ENCODE measurements at places on chromosomes 2 and 18.

DNA sequence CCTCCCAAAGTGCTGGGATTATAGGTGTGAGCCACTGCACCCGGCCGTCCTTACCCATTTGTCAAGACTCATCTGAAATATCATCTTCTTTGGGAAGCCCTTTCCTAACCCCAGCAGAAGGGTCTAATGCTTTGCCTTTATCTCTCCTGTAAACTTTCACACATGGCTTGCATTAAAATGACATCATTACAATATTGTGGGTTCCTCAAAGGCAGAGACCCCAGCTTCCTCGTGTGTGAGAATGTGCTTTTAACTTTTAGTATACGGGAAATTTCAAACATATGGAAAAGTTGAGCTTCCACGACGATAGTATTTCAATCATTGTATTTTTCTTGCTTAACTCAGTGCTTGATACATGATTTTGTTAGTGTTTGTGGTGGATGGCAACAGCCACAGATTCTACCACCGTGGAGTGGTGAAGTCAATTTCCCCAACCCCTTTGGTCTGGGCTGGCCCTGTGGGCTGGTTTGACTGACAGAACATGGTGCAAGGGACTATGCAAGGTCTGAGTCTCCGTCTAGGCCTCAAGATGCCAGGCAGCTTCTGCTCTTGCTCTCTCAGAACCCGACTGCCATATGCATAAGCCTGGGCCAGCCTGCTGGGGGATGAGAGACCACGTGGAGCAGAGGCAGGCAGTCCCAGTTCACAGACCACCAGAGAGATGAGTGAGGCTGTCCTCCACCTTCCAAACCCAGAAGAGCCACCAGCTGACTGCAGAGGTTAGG is 39.9 kb downstream of the NGEF start:
- no peak for DNase-seq
- H3K27me3 ChIP-seq: no peaks in the 10 kb centered on the region
- H3K4me3 ChIP-seq: no peak overlapping the region
- no peaks in the 10 kb centered on the region for H3K36me3 ChIP-seq
- no peak overlapping the region for H3K27ac ChIP-seq

DNA sequence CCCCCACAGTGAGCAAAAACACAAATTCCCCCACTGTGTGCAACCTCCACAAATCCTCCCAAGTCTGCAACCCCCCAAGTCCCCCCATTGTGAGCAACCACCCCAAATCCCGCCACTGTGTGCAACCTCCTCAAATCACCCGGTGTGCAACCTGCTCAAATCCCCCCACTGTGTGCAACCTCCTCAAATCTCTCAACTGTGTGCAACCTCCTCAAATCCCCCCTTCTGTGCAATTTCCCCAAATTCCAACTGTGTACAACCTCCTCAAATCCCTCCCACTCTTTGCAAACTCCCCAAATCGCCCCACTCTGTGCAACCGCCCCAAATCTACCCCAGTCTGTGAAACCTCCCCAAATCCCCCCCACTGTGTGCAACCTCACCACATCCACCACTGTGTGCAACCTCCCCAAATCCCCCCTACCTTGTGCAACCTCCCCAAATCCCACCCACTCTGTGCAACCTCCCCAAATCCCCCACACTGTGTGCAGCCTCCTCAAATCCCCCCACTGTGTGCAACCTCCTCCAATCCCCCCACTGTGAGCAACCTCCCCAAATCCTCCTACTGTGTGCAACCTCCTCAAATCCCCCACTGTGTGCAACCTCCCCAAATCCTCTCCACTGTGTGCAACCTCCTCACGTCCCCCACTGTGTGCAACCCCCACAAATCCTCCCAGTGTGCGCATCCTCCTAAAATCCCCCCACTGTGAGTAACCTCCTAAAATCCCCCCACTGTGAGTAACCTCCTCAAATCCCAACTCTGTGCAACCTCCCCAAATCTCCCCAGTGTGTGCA is 115.2 kb downstream of the TPO start:
- DNase-seq: no peak
- H3K4me3 ChIP-seq: no peak overlapping the region
- no peaks in the 10 kb centered on the region for H3K4me1 ChIP-seq
- H3K36me3 ChIP-seq: no peaks in the 10 kb centered on the region
- no peak overlapping the region for H3K27ac ChIP-seq
- no peaks in the 10 kb centered on the region for H3K27me3 ChIP-seq

DNA sequence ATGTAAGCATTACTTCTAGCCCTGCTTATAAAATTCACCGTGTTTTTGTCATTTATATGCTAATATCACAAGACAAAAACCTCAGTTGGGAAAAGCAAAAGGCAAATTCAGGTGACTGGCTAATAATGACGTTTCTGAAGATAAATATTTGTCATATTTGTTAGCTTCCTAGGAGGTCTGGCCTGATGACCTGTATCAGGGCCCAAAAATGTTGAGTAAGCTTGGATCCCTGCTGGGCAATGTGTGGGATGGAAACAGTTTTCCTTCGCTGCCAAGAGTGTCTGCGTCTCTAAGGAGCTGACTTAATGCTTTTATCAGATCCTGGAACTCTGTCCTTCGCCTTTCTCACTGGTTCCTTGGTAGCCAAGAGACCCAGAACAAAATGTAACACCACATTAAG is 230.1 kb upstream of the PXDN start:
- no peaks in the 10 kb centered on the region for H3K27me3 ChIP-seq
- no peak for DNase-seq
- H3K27ac ChIP-seq: no peak overlapping the region
- no peaks in the 10 kb centered on the region for H3K36me3 ChIP-seq
- H3K4me3 ChIP-seq: no peak overlapping the region

DNA sequence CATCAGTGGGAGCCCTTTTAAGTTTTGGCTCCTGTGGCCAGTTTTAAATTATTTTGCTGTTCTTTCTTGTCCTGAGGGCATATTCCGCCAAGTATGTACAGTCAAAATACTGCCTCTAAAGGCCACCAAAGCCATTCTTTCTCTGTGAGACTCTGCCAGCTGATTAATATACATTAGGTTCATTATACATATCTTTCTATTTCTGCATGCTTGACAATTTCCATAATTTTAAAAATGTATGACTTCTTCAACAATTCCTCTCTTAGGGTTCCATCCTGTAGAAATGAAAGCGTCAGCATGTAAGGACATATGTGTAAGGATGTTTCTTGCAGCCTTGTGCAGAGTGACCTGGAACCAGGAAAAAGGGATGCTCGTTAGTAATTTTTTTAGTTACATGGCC is 291.9 kb downstream of the PHLPP1 start:
- H3K4me1 ChIP-seq: no peaks in the 10 kb centered on the region
- no peak for DNase-seq
- H3K4me3 ChIP-seq: no peak overlapping the region
- H3K36me3 ChIP-seq: no peaks in the 10 kb centered on the region
- no peaks in the 10 kb centered on the region for H3K27me3 ChIP-seq
- H3K27ac ChIP-seq: no peak overlapping the region

DNA sequence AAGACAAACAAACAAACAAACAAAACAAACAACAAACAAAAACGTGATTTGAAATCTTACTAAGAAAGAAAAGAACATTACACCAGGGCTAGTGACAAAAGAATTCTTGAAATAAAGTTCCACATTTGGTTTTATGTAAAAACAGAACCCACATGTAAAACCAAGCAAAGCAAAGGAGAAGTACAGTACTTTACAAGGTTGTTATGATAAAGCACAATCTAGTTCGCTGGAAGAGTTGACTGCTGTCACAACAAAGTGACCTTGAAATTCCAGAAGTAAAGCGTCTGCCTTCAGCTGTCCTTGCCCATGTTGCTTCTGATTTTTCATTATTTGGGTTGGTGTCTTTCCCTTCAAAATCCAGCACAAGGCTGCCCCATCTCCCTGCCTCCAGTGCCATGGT is 94.8 kb upstream of the CYRIA start:
- peaks cover 4% of the 10 kb centered on the region for H3K4me1 ChIP-seq
- no peaks in the 10 kb centered on the region for H3K27me3 ChIP-seq
- H3K4me3 ChIP-seq: no peak overlapping the region
- no peak overlapping the region for H3K27ac ChIP-seq
